Activated T-cell treated with anti-CD3 and anti-CD28 coated beads for 4 hours (primary cell): ENCODE measurements at places on chromosomes 11 and 22.

GRCh38 chr11:19419808-19420207 lies 179.1 kb upstream of the E2F8 start:
- DNase-seq: no peak

DNA sequence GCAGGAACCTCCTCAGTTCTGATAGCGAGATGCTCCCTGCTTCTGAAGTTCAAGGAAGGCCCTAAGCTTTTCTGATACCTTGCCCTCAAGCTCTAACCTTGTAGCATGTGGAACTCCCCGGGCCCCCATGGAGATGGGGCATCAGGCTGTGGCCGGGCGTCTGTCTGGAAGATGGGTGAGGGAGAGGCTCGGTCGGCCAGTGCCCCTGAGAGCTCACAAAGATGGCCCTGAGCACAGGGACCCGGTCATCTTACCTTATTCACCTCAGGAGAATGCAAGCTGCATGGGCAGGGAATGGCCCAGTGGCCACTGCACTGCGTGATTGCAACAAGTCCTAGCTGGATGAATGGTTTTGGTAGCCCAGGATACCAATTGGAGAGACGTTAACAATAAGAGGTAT lies 830.3 kb downstream of the TBC1D22A start:
- no peak for DNase-seq

DNA sequence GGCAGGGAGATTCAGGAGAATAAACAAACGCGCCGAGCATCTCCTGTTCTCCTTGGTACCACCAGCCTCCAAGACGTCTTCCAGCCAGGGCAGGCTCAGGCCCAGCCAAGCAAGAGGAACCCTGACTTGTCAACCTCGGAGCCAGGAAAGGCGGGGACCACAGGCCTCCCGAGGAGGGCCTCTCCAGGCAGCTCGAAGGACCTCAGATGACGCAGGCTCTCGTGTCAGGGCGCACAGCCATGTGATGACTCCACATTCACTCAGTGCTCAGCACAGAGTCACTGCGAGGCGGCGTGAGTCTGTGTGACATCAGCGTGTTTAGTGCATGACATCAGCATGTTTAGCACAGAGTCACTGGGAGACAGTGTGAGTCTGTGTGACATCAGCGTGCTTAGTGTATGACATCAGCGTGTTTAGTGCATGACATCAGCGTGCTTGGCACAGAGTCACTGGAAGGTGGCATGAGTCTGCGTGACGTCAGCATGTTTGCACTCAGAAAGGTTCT lies 241.4 kb downstream of the BRD1 start:
- no peak for DNase-seq

DNA sequence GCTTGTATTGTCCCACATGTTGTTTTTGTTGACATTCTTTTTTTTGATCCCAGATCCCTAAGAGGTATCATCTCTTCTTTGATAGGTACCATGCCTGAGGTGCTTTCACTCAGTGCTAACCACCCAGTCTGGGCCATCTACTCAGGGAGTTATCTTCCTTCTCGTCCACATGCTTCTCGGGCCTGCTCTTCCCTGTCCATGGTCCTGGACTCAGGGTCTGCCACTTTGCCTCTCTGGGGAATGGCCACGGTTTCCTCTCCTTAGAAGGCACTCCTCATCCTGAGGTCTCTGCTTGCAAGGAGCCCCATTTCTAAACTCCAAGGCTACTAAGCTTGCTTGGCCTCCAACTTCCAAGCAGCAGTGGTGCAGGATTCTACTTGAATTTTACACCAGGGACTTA lies 227.0 kb upstream of the NCAM1 start:
- DNase-seq: no peak

DNA sequence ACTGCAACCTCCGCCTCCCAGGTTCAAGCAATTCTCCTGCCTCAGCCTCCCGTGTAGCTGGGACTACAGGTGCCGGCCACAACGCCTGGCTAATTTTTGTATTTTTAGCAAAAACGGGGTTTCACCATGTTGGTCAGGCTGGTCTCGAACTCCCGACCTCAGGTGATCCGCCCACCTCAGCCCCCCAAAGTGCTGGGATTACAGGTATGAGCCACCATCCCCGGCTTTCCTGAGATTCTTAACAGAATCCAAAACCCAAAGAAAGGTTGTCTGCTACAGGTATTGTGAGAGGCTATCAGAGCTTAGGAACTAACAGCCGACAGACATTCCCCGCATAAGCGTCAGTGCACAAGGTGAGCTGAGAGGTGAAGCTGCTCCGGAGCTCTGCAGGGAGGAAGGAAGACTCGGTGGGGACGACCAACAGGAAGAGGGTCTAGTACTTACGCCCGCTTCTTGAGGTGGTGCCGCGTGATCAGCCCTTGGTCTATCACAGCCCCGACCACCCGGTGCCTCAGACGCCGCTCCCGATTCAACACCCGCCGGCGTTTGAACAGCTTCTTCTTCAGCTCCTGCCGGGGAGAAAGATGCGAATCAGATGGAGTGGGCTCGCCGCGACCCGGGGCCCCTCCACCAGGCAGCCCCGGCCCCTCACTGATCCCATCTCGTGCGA lies 470 bp downstream of the C11orf98 start:
- no peak for DNase-seq

DNA sequence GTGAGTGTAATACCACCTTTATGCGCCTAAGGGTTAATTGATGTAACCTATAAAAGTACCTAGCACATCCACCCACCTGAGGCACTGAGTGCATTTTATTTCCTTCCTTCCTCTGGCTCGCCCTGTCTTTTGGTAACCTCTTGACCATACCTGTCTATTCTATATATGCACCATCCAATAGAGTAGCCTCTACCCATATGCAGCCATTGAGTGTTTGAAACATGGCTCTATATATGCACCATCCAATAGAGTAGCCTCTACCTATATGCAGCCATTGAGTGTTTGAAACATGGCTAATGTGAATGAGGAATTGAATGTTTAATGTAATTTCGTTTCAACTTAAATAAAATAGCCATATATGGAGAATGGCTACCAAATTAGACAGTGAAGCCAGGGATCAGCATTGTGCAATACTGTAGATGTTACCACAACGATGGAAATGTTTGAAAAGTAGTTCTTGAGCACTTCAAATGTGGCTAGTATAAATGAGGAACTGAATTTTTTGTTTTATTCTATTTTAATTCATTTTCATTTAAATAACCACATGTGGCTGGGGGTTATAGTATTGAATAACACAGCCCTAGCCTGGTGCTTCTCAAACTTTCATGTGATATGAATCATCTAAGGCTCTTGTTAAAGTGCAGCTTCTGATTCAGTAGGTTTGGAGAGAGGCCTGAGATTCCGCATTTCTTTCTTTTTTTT lies 33.8 kb downstream of the SLC35F2 start:
- DNase-seq: no peak

DNA sequence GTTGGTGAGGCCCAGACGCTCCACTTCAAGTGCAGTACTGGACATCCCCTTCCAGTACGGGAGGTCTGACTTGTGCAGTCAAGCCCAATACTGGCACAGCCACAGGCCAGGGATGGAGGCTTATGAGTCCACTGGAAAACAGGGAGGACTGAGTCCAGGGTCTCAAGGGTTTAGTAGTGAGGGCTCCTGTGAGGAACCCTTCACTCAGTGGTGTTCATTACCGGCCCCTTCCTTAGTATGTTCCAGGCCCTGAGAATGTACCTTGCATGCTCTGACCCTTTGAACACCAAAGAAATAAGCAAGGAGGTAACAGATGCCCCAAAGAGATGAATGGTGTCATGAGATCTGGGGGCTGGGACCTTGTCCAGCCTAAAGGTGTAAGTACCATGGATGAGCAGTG lies 11.8 kb downstream of the PRAME start:
- no peak for DNase-seq

DNA sequence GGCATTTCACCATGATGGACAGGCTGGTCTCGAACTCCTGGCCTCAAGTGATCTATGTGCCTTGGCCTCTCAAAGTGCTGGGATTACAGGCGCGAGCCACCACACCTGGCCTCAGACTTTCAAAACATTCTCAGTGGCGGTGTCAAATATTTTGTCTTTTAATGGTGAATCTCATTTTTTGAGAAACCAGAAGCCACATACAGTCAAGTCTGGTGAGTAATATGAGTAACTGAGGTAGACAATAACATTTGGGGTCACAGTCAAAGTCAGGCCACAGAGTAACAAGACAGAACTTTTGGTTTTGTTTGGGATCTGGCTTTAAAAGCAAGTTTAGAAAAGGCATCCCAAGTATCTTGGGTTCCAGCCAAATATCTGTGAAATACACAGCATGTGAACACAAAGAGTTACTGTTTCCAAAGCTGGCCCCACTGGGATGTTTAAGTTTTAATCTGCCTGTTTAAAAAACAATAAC lies 5.6 kb upstream of the TMA7B start:
- no peak for DNase-seq

- DNase-seq: no peak
These were observed 20.8 kb downstream of the MYBPC3 start for GRCh38 chr11:47331454-47332302.

GRCh38 chr11:40763046-40763445 lies 696.4 kb downstream of the LRRC4C start:
- no peak for DNase-seq

GRCh38 chr22:38684895-38685294 lies 3.1 kb downstream of the TOMM22 start:
- no peak for DNase-seq

GRCh38 chr11:78499971-78500370 lies 74.7 kb downstream of the NARS2 start:
- no peak for DNase-seq

- DNase-seq: no peak
These were observed 3.3 kb downstream of the SCGB1D2 start for GRCh38 chr11:62245271-62245753.

DNA sequence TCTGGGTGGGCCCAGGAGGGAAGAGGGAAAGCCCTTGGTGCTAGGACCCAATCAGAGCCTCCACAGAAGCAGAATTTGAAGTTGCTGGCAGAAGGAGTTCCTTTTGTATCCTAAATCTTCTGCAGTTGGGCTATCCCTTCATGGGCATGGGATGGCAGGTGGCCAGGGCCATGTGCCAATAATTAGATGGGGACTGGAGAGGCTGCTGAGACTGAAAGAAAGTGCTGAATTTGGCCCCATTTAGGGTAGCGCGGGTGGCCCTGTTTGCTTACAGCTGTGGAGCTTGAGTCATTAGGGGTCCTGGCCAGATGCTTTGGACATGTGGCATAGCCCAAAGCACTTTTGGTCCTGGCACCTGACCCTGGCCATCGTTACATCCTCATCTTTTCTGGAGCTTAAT lies 27.1 kb downstream of the PARVA start:
- DNase-seq: no peak

DNA sequence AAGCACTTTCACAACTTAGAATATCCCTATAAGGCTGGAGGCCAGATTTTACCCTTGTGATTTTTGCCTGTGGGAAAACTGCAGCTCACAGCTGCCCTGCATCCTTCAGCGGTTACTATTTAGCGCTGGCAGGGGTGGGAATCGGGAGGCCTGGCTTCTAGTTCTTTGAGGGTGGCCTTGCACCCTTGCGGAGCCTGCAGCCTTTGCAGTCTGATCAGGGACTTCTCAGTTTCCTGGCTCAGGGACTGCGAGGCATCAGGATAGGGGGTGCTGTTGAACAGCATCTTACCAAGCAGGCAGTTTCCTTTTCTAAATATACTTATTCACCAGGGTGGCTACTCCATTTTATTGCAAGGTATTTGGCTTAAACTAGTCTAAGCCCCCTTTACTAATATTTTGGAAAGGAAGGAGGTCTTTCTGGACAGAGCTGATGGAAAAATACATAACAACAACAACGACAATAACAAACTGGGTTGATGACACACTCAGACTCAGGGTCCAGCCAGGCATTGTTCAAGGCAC lies 2.9 kb upstream of the APOA1 start:
- no peak for DNase-seq

DNA sequence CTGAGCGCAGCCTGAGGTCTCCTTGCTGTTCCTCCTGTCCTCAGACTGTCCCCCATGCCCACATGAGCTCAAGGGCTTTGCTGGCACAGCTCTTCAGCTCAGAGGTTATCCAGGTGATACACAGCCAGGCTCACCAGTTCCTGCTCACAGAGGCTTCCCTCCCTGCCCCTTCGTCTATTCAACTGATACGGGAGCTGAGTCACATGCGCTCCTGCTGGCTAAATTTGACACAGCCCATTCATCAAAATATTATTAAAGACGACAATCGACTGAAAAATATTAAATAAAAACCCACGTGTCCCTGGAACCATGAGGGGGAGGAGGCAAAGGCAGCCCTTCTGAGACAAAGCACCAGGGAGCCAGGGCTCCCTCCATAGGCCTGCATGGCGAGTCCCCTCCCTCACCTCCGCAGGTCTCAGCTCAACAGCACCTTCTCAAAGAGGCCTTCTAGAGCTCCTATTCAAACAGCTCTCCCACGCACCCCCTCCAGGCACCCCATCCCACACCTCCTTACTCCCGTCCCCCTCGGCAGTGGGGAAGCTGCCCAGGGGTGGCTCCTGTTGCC lies 40.5 kb downstream of the DUSP8 start:
- DNase-seq: no peak

DNA sequence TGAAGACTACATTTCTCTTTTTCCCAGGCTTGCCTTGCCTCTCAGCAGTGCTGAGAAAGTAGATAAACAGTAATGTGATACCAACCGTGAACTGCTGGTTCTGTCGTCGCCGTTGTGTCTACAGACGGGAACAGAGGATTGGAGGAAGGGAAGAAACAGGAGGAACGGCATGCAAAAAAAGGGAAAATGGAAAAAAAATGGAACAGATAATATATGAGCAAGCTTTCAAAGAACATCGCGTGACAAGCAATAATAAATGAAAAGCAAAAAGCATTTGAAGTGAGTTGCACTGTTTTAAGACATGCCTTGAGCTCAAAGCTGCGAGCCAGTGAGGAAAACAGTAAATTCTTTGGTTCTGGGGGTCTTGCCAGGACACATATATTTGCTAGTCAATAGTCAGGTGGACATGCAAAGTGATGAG lies 305.9 kb downstream of the CADM1 start:
- DNase-seq: no peak

GRCh38 chr11:12058425-12059115 lies 50.1 kb upstream of the DKK3 start:
- no peak for DNase-seq

GRCh38 chr11:107756553-107756952 lies 44.7 kb upstream of the SLN start:
- no peak for DNase-seq

GRCh38 chr11:102680945-102681344 lies 24.6 kb downstream of the MMP27 start:
- DNase-seq: no peak

GRCh38 chr11:124752471-124753102 lies 532 bp upstream of the VSIG2 start:
- no peak for DNase-seq

DNA sequence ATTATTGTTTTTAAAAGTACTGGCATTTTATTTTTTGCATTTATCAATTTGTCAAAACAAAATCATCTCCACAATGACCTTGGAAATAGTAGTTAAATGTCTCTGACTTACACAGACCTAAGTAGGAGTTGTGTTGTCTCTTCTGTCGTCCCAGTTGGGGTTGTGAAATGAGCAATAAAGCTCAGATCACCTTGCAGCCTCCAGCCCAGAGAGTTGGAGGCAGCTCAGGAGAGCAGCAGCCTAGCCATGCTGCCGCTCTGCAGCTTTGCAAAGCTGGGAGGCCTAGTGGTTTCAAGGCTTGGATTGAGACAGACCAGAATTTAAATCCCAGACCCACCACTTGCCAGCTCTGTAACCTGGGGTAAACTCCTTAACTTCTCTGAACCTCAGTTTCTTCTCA lies 65.2 kb upstream of the CRYBB3 start:
- DNase-seq: no peak
